Stomach (tissue), 19 donors: ENCODE measurements at places on chromosomes 1 and 21.

DNA sequence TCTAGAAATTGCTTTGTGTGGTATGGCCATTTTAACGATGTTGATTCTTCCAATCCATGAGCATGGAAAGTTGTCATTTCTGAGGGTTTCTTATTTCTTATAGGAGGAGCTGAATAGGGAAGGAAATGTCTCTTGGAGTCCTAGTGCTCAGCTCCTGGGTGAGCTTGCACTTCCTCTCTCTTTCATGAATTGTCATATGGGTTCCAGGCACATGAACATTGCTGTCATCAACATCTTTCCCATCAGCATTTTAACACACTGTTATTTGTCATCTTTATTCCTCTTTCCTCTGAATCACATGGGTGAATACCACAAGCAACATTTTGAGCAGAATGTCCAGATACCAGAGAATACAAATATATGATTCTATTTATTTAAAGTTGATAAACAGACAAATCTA is 23.4 kb downstream of the SLAMF6 start:
- no peak for DNase-seq

DNA sequence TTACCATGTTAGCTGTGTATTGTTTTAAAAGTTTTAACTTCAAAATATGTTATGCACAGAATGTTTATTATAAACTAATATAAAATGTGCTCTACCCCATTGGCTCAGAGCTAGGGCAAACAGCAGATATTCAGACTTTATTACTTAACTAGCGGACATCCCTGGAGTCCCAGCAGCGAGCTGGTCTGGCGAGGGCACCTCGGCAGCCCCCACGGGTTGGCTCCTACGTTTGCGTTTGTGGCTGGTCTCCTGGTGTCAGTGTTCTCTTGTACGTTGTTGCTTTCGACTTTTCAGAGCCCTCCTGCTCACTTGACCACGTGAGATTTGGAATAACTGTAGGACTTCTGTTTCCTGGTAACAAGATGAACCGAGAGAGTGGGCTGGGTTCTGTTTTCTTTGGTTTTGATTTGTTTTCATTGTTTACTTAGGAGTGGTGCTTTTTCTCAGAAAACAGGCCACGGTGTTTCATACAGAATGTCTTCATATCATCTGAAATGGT is 44.5 kb downstream of the CBS start:
- DNase-seq, result no peak

GRCh38 chr1:60988891-60989290 is 93.5 kb upstream of the NFIA start:
- no peak for DNase-seq

DNA sequence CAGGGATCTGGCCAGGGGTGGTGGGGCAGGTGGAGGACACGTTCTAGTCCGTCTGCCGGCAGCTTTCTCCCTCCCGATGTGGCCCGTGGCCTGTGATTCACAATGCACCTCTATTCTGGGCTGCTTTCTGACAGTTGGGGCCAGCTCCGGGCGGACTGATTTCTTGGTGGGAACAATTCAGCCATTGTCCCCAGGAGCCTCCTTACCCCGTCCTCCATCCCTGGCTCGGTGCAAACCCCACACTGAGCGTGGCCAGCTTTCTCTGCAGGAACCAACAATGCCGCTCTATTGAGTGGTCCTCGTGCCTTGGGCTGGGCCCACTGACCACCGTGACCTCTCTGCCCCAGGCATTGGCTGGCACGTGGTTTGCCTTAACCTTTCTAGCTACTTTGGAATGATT is 29.7 kb downstream of the PADI2 start:
- no peak for DNase-seq

GRCh38 chr1:22465015-22465565 is 13.4 kb downstream of the ZBTB40 start:
- DNase-seq, result no peak

- no peak for DNase-seq
Measured at GRCh38 chr1:191977874-191978506, 180.3 kb upstream of the RGS18 start.

DNA sequence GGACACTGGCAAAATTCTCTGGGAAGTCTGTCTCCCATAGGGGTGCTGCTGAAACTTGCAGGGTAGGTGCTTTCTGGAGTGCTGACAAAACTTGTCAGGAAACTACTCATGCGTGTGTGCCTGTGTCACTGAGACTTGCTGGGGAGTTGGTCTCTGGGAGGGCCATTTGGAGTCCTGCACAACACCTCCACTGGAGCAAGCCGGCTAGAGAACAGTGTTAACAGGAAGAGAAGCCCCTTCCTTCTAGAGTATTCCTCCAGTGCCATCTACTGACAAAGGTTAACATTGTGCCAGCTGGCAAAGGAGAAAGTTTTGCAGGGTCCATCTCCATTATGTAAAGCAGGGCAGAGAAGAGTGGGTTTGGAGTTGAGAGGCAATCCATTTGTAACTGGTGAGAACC is 30.0 kb downstream of the ZMYM4 start:
- DNase-seq, result peak; percentile 27

GRCh38 chr1:3368059-3368458 is 86.4 kb upstream of the ARHGEF16 start:
- DNase-seq, result no peak
